ENCODE measurements at places on chromosomes 2 and 18.

GRCh38 chr2:190891889-190892288 is 11.3 kb downstream of the GLS start:
- DNase-seq: no peak

DNA sequence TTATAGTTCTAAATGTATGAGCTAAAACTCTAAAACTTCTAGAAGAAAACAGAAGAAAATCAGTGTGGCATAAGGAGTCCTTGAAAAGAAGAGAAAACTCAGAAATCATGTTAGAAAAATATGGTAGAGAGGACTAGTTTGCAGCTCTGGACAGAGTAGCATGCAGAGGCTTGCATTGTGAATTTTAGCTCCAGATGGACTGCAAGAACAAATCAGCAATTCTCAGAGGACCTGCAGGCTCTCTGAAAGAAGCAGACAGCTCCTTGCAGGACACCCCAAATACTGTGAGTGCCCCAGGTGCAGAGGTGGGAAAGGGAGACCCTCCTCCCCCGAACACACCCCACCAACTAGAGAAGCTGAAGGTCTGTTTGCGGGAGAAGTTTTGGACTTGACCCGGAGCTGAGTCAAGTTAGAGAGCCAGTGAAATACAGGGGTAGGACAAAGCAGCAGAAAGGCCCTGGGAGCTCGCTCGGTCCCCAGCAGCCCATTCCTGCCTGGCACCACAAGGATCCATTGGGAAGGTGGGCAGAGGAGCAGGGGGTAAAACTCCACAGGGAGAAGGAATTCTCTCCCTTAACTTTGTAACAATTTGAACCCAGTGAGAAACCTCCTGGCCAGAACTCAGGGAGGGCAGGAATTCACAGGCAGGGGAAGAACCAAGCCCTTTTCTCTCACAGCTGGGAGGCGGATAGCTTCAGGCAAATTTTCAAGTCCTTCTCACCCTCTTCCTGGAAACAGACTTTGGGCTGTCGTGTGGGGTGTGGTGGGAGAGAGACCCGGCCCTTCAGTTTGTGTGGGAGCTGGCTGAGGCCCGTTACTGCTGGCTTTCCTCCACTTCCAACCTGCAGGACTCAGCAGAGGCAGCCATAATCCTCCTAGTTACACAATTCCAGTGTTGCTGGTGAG is 216.2 kb upstream of the SLC35G4 start:
- no peak for DNase-seq

DNA sequence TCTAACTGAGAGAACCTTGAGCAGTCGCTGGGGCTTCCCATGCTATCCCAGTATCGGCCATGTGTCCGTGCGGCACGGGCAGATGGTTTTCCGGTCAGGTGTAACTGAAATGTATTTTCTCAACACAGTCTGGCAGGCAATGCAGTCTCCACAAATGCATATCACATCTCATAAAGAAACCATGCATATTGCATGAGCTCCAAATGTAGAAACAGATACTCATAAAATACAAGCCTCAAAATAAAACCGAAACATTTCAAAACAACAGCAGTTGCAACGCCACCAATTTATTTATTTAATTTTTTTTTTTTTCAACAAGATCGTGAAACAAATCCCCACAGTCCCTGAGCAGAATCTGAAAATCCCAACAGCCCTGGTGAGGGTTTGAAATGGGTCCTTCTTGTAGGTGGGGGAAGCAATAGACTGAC is 299.4 kb downstream of the LPIN1 start:
- DNase-seq: no peak

DNA sequence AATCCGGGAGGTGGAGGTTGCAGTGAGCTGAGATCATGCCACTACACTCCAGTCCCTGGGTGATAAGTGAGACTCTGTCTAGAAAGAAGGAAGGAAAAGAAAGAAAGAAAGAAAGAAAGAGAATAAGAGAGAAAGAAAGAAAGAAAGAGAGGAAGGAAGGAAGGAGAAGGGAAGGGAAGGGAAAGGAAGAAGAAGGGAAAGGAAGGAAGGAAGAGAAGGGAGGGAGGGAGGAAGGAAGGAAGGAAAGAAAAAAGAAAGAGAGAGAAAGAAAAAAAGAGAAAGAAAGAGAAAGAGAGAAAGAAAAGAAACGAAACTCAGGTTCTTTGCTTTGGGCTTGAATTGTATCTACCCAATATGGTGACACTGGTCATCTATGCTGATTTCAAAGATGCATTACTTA is 102.3 kb upstream of the GATA6 start:
- DNase-seq: no peak
